ENCODE measurements at places on chromosomes 12 and 14. TPM values are rescaled to one million over a fixed set of nuclear protein-coding genes. Genes with fewer than 3 reads are reported as not detected.

Gene GALNT16
- total RNA-seq: 3.6 TPM

Gene ANKS1B
- 0.63 TPM for total RNA-seq

Gene DHRS2
- total RNA-seq: 8.7 TPM

Gene WNT1
- total RNA-seq: not detected

Gene DDN
- 0.66 TPM for total RNA-seq

Gene MBD6
- total RNA-seq: 32.2 TPM

Gene KLRK1
- not detected for total RNA-seq

Gene KCNC2
- total RNA-seq: not detected

Gene SERPINA10
- total RNA-seq: not detected

Gene HOXC6
- total RNA-seq: 4.6 TPM

Gene CLEC4C
- total RNA-seq: not detected

Gene SRGAP1
- 10.6 TPM for total RNA-seq

Gene CFAP54
- total RNA-seq: 1.6 TPM

Gene NID2
- 16.7 TPM for total RNA-seq

Gene KRT79
- not detected for total RNA-seq

Gene GDF3
- total RNA-seq: not detected

Gene TMEM121
- total RNA-seq: 3.2 TPM

Gene GUCY2C
- 0.01 TPM for total RNA-seq

Gene PRKCH
- 3.6 TPM for total RNA-seq

Gene SDSL
- total RNA-seq: 24.1 TPM

Gene TSPAN19
- not detected for total RNA-seq

Gene LHX5
- total RNA-seq: not detected

Gene MAP1LC3B2
- 1.6 TPM for total RNA-seq

Gene SLCO1A2
- 0.07 TPM for total RNA-seq

Gene PAH
- not detected for total RNA-seq

Gene PMEL
- 0.65 TPM for total RNA-seq

Gene PPP2R3C
- total RNA-seq: 28.4 TPM

Gene MUCL1
- not detected for total RNA-seq

Gene DLGAP5
- 33.9 TPM for total RNA-seq

Gene TAS2R46
- total RNA-seq: not detected

Gene INHBE
- 0.13 TPM for total RNA-seq

Gene GPR84
- 0.09 TPM for total RNA-seq

Gene PLBD1
- total RNA-seq: 4.6 TPM

Gene KSR2
- total RNA-seq: 0.66 TPM

Gene RFX4
- not detected for total RNA-seq

Gene TSPAN8
- total RNA-seq: 0.15 TPM

Gene RNU4-1
- not detected for total RNA-seq

Gene SIRT4
- 0.87 TPM for total RNA-seq

Gene SYT1
- 6.3 TPM for total RNA-seq

Gene DPY19L2
- total RNA-seq: 1.7 TPM

Gene CMKLR1
- total RNA-seq: not detected

Gene RPGRIP1
- 0.37 TPM for total RNA-seq

Gene PAPLN
- 10.4 TPM for total RNA-seq

Gene FOXG1
- 0.09 TPM for total RNA-seq

Gene IFNG-AS1
- not detected for total RNA-seq

Gene OR6C2
- not detected for total RNA-seq

Gene TRPV4
- 0.10 TPM for total RNA-seq

Gene RIMBP2
- total RNA-seq: 0.01 TPM

Gene TAS2R43
- total RNA-seq: not detected
